ENCODE measurements at places on chromosomes 3 and 15. TPM values are rescaled to one million over a fixed set of nuclear protein-coding genes. Genes with fewer than 3 reads are reported as not detected.

TIGIT gene
- total RNA-seq, result not detected

MYO5C gene
- total RNA-seq, result not detected

GRCh38 chr3:135451037-135451785, 514.3 kb upstream of the PPP2R3A start:
- no peak overlapping the region for H3K27ac ChIP-seq
- H3K27me3 ChIP-seq, result no peaks in the 10 kb centered on the region
- H3K36me3 ChIP-seq, result no peaks in the 10 kb centered on the region
- DNase-seq, result no peak
- no peak overlapping the region for H3K4me3 ChIP-seq
- no peaks in the 10 kb centered on the region for H3K4me1 ChIP-seq

GRCh38 chr15:90994059-90994416, 297 bp downstream of the PRC1 start:
- H3K27ac ChIP-seq, result peak overlapping the region; percentile 64
- no peaks in the 10 kb centered on the region for H3K27me3 ChIP-seq
- H3K36me3 ChIP-seq, result no peaks in the 10 kb centered on the region
- peak; percentile 57 for DNase-seq
- H3K4me1 ChIP-seq, result no peaks in the 10 kb centered on the region
- H3K4me3 ChIP-seq, result peak overlapping the region; percentile 95

- H3K36me3 ChIP-seq, result peaks cover 27% of the 10 kb centered on the region
- H3K27me3 ChIP-seq, result no peaks in the 10 kb centered on the region
- DNase-seq, result no peak
- H3K4me1 ChIP-seq, result peaks cover 13% of the 10 kb centered on the region
Measured at GRCh38 chr15:74621546-74621920, 5.9 kb downstream of the CLK3 start.

GRCh38 chr15:57376696-57377477, 582 bp downstream of the CGNL1 start:
- no peak overlapping the region for H3K27ac ChIP-seq
- H3K4me1 ChIP-seq, result no peaks in the 10 kb centered on the region
- peak; percentile 39 for DNase-seq
- peaks cover 37% of the 10 kb centered on the region for H3K27me3 ChIP-seq
- no peaks in the 10 kb centered on the region for H3K36me3 ChIP-seq

Data from GM23248 (cell line).